ENCODE measurements at places on chromosomes 11 and 22.

- DNase-seq, result no peak
Observed at GRCh38 chr11:106683435-106683834, 334.8 kb downstream of the GUCY1A2 start.

GRCh38 chr11:121100943-121101342 is at the start of gene TECTA:
TSS of gene TECTA (plus strand) at chr11:121101243. CDS start at chr11:121102666, 1,423 bp downstream.
- no peak for DNase-seq

DNA sequence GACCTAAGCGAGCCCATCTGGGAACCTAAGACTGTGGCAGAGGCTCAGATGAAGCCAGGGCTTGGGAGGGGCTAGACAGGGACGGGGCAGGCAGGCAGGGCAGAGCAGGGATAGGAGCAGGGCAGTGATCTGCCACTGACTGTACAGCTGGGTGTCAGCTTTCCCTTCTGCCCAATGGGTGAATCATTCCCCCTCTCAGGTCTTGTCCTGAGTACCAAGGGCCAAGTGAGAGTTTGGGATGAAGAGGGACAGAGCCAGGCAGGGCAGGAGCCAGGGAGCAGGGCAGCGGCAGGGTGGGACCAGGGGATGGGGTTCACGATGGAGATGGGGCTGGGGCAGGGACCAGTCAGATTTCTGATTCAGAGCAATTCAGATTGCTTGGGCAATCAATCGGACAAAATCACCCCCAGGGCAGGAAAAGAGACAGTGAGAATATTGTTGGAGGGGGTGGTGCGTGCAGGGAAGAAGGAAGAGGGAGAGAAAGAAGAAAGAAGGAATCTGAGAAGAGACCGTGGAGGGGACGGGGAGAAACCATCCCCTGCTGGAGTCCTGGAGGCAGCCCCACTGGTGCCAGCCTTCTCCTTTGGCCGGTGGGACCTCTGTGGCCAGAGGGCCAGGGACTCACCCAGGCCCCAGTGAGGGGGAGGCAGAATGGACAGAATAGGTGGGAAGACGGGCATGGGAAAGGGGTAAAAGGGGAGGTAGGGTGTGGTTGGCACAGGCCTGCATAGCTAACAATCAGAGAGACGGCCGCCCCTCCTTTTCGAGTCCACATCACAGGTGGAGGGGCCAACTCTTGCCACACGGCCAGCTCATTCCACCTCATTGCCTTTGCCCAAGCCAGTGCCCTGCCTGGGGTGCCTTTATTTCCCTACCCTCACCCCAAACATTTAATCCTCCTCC is 47.2 kb downstream of the CYTH4 start:
- DNase-seq, result no peak

GRCh38 chr11:111352231-111352746 is 26.8 kb downstream of the POU2AF1 start:
- no peak for DNase-seq

DNA sequence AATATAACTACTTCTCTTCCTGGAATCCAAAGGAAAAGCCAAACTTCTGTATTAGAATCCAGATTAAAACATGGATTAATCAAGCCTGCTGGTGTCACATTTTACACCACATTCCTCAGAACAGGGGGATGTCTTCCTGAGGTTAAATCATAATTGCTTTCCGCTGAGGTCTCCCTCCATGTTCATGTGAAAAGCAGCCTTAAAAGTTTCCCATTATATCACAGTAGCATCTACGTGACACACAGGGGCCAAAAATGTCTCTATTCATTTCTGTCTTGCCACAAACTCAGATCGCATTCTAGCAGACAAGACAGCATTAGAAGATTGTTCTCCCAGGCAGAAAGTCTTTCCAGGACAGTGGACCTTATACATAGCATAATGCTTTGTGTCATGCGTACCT is 788.7 kb downstream of the OPCML start:
- no peak for DNase-seq

- no peak for DNase-seq
Observed at GRCh38 chr11:65662247-65662798, 393 bp downstream of the RELA start.

- DNase-seq, result no peak
Observed at GRCh38 chr11:121575250-121575962, 122.6 kb upstream of the SORL1-AS1 start.

DNA sequence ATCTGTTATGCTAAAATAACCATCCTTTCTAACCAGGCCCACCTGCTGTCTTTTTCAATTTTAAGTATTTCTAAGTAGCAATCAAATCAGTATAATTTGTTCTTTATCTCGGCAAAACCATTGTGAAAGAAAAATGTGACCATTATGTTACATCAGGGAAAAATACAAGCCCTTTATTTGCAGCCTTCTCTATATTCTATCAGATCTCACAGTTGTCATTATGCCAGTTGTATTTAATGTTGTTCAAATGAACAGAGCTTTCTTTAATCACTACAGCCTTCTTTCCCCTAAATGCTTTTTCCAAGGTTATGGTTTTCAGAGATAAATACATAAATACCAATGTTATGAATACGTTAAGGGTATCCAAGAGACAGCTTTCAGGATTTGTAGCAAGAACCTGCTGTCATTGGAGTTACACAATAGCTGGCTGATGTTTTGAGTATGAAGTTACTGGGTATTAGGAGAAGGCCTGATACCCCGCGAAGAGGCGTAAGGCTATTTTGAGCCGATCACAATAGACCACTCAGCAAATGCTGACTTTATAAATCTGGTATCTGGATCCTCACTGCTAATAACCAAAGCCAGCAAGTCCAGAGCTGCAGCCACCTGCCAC is 406.3 kb downstream of the CADM1 start:
- DNase-seq, result no peak

DNA sequence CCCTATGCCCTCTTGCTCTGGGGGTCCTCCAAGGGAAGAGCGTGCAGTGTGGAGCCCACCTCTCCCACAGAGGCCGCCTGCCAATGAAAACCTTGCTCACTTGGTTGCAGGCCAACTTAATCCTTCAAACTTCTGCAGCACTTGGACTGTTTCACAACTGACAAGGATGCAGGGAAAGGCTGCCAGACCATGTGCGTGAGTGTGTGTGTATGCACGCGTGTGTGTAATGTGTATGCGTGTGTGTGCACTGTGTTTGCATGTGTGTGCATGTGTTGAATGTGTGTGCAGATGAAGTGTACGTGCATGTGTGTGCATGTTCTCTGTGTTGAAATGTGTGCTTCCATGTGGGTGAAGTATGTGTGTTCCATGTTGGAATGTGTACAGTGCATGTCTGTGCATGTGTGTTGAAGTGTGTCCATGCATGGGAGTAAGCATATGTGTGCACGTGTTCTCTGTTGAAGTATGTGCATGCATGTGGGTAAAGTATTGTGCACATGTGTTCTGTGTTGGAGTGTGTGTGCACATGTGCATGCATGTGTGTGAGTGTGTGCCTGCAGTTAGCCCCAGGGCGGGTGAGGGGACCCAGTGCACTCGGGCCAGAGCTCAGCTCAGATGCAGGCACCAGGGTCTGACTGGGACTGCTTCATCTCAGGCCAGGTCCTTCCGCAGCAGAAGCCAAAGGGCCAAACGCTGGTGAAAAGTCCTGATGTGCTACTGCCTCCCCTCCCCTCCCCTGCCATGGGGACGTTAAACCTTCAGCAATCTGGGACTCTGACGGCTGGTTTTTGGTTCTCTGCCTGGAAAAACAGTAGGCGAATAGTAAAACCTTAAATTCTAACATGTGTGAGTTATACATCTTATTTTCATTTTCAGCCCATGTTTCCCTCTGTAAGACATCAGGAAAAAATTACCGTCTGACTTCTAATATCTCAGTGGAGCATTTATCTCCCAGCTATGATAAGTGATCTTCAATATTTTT is 72.0 kb downstream of the FLI1 start:
- no peak for DNase-seq

- DNase-seq, result no peak
Observed at GRCh38 chr11:88098289-88098688, 77.0 kb downstream of the RAB38 start.

DNA sequence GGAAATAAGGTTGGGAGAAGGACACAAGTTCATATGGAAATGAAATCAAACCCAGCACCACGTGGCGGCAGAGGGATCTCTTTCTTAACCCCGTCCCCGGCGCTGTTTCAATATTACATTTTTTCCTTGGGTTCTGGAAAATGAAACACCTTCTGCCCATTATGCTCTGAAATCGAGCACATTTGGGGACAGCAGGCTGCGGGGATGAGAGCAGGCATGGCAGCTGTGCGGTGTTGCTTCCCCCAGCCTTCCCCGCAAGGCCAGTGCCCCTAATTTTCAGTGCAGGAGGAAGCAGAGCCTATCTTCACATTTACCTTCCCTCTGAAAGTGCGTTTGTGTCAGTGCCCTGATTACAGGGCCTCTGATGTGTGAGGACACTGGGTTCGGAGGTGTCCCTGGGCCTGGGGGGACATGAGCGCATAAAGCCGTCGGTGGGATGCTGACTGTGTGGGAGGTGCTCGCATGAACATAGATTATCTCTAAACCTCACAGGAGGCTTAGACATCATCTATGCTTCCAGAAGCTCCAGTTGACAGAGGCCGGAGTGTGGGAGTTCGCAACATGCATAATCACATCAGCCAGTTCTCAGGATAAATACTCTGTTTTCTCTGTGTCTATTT is 921.3 kb downstream of the BRD1 start:
- peak; percentile 3 for DNase-seq

DNA sequence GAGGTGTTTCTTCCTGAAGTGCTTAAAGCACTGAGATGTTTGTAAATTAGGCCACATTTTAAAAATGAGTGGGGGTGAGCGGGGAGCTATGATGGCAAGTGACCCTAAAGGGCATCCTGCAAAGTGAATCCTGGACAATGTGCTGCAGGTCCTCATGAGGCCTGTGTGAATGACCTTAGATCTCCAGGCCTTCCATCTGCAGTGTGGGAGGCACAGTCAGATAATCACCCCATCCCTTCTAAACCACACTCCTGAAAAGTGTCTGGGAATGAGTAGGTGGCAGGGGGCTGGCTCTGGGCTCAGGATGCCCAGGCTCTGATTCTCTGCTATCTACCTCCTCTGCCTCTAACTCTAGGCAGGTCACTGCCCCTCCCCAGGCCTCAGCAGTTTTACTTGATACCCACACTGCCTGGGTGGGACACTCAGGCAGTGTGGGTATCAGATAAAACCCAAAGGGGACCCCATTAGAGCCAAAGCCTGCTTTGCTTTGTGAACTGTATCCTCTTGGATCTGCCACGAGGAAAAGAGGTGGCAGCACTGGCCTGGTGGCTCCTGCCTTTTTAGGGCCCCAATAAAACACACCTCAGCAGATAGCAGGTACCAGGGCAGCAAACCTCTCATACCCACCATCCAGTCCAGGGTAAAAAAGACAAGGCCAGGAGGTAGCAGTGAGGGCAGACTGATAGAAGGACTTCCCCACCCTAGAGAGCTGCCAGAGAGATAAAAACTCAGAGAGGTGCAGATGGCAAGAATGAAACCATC is 10.5 kb downstream of the STARD10 start:
- DNase-seq, result no peak

DNA sequence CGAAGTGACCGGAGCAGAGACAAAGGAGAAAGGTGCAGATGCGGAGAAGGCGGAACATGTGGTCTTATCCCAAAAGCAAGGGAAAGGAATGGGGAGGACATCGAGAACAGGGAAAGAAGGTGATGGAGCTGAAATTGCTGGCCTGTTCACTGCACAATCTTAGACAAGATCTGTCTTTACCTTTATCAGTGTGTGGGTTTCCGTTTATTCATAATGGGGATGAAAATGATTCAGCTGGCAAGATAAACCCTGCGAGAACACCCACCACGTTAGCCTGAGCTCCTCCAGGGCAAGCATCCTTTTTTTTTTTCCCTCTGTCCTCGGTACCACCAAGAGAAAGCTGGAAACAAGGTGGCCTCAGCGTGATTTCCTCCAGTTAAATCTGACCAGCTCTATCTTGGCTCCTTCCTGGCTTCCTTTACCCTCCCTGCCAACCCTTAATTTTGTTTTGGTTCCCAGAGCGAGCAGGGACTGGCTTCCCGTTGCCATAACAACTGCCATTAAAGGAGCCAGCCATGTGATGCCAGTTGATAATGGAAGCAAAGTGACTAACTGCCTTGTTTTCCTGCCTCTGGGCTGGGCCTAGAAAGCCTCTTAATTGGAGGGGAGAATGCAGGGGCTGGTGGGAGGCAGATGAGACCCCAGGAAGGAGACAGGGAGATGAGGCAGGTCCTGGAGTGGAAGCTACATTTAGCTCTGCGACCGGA is 4.2 kb downstream of the SGSM1 start:
- no peak for DNase-seq

DNA sequence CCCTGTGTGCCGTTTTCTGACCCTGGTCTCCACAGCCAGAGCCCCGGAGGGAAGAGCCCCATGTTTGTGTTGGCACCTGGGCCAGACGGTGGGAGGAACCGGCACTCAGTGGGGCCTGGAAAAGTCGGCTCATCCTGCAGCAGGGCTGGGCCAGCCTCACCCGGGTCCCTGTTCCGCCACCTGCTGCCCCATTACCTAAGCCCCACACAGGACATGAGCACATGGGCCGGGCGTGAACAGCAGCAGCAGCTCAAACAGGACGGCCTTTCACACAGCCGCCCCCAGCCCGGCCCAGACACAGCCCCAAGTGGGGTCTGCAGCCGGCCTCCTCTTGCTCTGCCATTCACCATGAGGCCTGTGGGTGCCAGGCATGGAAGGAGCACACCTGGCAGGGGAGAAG is 302.4 kb downstream of the MN1 start:
- DNase-seq, result no peak

DNA sequence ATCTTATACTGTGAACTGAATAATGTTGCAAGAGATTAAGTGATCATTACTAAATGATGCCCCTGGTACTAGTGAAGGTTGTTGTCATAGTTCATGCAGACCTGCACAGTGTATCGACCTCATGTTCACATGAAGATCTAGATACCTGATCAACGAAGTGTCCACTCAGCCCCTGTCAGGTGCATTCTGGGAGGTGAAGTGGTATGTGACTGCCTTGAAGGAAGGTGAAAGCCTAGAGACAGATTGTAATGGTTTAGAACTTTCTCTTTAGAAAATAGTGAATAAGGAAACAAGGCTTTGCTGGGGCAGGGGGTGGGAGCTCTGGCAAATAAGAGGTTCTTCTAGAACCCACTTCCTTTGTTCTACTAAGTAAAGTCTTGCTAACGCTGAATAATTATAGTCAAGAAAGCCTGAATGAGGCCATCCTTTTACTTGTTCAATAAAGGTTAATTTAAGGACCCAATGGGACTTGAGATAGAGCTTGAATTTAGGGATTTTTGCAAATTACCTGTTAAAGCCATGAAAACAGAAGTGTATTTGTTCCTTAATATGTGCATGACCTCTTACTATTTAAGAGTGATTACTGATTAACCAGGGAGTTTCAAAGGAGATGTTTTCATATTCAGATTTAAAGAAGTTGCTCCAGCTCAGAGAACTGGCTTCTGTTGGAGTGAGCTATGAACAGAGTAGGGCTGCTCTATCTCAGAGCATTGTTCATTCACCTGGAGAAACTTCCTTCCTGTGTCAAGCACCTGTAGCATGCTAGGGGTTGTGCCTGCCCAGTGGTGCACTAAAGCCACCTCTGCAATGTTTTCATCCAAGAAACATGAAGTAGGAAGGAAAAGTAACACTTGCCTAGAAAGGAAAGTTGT is 45.3 kb downstream of the C22orf31 start:
- no peak for DNase-seq

DNA sequence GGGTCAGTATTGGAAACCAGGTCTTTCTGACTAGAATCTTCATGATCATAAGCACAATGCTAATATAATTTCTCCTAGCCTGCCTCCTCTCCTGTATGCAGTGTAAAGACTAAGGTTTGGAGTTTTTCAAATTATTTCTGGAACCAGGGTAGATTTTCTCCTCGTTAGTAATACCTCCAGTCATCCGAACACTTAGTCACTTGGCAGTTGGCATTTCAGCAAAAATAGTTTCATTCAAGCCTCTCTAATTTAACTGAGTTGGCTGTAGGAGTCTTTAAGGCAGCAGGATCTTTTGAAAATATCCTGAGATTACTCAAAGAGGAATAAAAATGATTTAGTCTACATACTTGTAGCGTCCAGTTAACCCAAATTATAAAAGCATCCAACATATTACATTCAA is 6.3 kb downstream of the TYR start:
- DNase-seq, result no peak
